Non-pigmented ciliary epithelial cell (primary cell): ENCODE measurements at places on chromosomes 12 and 14.

- DNase-seq = no peak
These were observed 18.0 kb downstream of the IGF1 start for GRCh38 chr12:102462386-102462785.

DNA sequence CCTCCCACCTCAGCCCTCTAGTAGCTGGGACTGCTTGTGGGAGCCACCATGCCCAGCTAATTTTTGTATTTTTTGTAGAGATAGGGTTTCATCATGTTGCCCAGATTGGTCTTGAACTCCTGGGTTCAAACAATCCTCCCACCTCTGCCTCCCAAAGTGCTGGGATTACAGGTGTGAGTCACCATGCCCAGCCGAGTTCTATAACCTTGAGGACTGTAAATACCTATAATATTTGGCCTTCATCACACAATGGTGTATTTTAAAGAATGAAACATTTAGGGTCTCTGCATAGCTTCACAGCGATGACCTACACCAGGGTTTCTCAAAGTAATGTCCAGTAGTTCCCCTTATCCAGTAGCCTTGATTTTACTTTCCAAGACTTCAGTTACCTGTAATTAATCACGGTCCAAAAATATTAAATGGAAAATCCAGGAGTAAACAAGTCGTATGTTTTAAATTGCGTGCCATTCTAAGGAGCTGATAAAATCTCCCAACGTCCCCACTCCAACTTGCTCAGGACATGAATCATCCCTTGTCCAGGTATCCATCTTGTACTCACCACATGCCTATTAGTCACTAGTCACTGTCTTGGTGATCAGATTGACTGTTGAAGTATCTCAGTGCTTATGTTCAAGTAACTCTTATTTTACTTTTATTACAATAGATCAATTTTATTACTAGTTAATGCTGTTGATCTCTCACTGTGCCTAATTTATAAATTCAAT is 368.2 kb downstream of the BTG1 start:
- DNase-seq = no peak

- no peak for DNase-seq
These were observed 15.1 kb upstream of the NEK9 start for GRCh38 chr14:75141967-75142366.

- DNase-seq = no peak
These were observed 501.5 kb upstream of the USP15 start for GRCh38 chr12:61758661-61759060.

DNA sequence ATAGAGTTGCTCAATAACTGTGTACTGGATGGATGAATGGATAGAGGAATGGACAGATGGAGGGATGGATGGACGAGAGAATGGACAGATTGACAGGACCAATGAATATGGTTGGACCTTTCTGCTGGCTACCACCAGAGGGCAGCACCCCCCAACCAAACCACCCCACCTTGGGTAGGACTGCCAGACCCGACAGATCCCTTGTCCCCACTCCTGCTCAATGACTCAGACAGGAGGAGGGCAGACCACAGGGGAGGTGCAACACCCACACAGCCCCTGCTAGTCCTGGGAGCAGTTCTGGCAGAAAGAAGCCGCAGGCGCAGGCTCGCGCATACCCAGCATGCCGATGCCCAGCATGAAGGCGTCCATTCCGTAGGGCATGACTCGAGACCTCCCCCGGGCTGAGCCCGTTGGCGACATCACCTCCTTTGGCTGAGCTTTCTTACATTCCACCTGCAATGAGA is 12.4 kb downstream of the MSI1 start:
- DNase-seq = peak; percentile 76

- no peak for DNase-seq
These were observed 26.3 kb downstream of the HECTD1 start for GRCh38 chr14:31181271-31181670.

DNA sequence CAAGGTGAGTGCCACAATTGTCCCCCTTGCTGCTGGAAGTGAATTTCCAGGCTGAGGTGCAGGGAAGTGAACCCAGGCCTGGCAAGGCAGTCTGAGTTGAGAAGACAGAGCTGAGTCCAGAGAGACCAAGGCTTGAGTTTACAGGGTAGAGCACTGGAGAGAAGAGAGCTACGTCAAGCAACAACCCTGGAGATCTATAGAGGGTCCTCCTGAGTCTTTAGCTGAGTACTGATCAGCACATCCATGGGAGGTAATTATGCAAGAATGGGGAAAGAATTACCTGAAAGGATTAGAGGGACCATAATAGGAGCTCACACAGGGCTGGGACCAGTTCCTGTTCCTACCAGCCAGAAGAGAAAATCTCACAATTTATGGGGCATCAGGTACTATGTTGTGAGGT is 190.7 kb downstream of the NEDD1 start:
- DNase-seq = no peak

DNA sequence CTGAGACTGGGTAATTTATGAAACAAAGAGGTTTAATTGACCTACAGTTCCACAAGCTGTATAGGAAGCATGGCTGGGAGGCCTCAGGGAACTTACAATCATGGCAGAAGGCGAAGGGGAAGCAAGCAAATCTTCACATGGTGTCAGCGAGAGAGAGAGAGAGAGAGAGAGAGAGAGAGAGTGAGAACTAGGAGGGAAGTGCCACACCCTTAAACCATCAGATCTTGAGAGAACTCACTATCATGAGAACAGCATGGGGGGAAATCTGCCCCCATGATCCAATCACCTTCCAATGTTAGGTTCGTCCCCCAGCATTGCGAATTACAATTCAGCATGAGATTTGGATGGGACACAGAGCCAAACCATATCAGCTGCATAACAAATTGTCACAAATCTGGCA is 96.7 kb downstream of the CHST11 start:
- no peak for DNase-seq

GRCh38 chr12:75560167-75560566 is 48.8 kb upstream of the KRR1 start:
- no peak for DNase-seq

GRCh38 chr14:66918527-66918926 is 270.7 kb upstream of the GARIN2 start:
- DNase-seq = no peak

GRCh38 chr14:22641846-22642245 is 2.3 kb downstream of the OR6J1 start:
- no peak for DNase-seq

GRCh38 chr12:42299392-42300308 is 26.2 kb downstream of the ZCRB1 start:
- peak; percentile 64 for DNase-seq

GRCh38 chr14:100709289-100710284 is 17.1 kb upstream of the DLK1 start:
- DNase-seq = no peak

- DNase-seq = no peak
These were observed 556 bp downstream of the PHETA1 start for GRCh38 chr12:111368291-111368787.

- no peak for DNase-seq
These were observed 337.1 kb downstream of the TMEM121 start for GRCh38 chr14:105863296-105864108.
